Activated CD4-positive, CD25-positive, alpha-beta regulatory T cell treated with anti-CD3 and anti-CD28 coated beads, Interleukin-2, amount 50 U/mL, for 16 hours (primary cell): ENCODE measurements at places on chromosomes 12 and 14.

DNA sequence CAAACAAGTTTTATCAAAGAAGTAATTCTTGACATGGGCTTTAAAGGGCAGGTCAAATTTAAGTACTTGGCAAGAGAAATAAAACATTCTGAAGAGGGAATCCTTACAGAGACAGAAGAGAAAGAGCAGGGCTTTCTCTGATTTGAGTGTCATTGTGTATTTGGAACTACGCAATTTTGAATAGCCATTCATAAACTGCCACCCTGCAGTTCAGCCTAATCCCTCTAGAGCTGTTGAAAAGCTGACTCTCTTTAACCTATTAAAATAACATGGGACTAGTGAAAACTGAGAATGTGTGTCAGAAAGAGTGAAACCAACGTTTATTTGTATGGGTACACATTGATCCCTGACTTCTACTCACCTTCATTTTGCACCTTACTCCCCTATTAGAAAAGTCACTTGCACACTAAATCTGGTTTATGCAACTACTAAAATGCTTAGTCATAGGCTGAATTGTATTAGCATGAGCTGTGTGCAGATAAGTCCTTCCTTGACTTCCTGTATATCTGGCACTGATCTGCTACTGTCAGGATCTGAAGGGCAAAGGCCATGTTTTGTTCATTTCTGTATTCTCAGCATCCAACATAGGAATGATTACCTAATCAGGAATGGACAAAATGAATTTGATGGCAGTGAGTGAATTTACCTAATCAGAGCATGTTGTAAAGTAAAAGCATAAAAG, 458.9 kb downstream of the NOVA1 start:
- no peak for DNase-seq

DNA sequence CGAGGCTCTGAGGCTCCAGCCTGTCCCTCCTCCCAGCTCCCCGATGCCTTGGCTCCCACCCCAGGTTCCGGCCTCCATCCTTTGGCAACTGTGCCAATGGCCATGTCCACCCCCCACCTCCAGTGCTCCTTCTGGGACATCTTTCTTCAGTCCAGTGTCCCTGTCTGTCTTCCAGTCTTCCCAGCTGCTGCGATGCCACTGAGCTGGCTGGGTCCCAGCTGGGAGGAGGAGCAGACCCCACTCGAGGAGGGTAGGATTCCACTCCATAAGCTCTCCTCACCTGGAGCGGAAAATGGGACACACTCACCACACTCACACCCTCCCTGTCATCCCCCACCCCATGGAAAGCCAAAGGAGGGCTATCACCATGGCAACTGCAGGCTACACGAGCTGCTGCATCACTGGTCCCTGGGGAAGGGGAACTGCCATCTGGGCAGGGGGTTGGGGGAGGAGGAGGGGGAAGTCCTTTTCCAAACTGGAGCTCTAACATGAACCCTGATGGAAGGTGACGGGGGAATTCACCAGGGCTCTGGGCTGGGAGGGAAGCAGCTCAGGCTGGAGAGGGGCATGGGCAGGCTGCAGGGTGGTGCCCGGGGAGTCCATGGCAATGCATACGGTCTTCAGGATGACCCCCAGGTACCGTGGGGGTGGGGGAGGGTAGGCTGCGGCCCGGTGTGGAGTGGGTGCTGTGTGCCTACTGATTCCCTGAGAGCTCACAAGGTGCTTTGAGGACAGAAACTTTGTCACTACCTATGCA, 94.3 kb downstream of the LRRC74A start:
- DNase-seq = no peak

- no peak for DNase-seq
These were observed 158.8 kb downstream of the GARIN6 start for GRCh38 chr12:99806304-99806703.

- no peak for DNase-seq
These were observed 69.3 kb downstream of the COCH start for GRCh38 chr14:30943694-30944093.

GRCh38 chr12:88644946-88645702, 64.9 kb upstream of the KITLG start:
- no peak for DNase-seq

DNA sequence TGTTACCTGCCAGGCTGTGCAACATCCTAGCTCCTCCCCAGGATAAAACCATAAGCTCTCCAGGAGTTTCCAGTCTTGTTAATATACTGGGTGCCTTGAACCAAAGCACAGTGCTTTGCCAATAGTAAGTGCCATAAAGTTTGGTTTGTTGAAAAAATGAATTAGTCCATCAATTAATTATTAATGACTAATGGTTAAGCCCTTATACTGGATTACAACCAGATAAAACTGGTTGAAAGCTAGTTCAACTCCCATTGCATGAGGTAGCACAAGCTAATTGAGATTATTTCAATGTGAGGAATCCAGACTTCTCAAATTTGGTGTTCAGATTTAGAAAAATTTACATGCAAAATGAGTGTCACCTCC, 1.6 kb upstream of the KRT3 start:
- no peak for DNase-seq
